ENCODE measurements at places on chromosomes 5 and 9.

DNA sequence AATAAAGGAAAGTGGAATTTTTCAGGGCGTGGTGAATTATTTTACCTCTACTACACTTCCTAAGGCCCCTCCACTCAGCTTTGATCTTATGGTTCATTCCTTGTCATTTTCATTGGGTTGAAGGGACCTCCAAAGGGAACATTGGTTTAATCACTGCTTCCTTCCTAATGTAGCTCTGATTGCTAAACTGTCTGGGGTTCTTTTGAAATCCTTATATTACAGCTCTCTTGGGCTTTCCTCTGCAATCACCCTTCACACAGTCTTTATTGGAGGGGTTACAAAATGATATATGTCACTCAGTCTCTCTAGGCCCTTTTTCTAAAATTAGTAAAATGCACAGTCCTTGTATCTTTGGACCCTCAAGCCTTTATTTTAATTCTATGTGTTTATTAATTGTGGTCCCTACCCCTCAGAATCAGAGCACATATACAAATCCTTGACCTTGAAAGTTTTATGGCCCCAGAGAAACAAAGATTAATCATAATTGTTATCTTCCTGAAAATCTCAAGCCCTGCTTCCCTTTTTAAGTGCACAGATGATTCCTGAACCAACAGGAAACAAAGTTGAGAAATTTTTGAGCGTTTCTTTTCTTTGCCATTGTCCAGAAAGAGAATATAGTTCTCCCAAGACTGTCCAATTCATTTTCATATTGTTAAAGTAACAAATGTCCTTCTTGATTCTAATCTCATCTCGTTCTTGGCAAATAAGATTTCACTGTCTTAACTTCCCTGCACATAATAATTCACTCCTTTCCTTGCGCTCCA lies 330.0 kb downstream of the ARRDC3 start:
- DNase-seq: no peak

DNA sequence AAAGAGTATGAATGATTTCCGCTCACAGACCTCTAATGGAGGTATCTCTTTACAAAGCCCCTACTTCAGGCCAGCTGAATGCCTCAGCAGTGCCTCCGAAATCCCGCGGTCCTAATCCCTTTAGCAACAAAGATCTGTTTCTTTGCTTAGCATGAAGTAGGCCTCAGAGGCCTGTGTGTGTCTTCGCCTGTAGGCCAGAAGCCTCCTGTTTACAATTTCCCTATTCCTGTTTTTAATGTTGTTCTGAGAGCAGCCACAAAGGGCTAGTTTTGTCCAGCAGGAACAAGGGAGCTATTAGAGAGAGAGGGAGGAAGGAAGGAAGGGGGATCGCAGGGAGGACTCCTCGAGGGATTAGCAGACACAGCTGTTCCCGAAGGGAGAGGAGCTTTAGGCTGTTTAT lies 166.4 kb upstream of the SPRY4 start:
- DNase-seq: no peak

DNA sequence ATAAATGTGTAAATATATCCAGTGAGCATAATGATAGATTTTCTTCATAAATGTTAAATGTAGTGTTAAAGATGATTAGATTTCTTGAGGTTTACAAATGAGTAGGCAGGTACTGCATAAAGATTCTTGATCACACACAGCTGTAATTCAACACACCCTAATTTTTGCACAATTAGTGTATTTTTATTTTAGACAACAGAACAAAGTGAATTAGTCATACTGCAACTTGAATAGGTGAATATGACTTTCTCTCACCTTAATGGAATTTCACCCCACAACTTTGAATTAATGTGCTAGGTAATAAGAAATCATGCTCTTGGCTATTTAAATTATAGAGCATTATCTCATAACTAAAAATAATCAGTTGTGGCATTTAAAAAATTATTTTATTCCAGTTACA lies 795.7 kb upstream of the ACO1 start:
- no peak for DNase-seq

- DNase-seq: no peak
Measured at GRCh38 chr5:160303690-160304089, 8.7 kb downstream of the CCNJL start.

- peak; percentile 19 for DNase-seq
Measured at GRCh38 chr9:127347831-127348776, 48.9 kb upstream of the SLC2A8 start.

GRCh38 chr5:118580949-118581348 lies 407.4 kb downstream of the DTWD2 start:
- DNase-seq: no peak

GRCh38 chr5:24547132-24547531 lies 97.6 kb downstream of the CDH10 start:
- DNase-seq: peak; percentile 68

- DNase-seq: no peak
Measured at GRCh38 chr9:93949694-93950449, 5.3 kb downstream of the BARX1 start.

- DNase-seq: no peak
Measured at GRCh38 chr9:7516376-7516775, 283.2 kb downstream of the DMAC1 start.

GRCh38 chr5:176425791-176426190 lies 9.5 kb upstream of the CLTB start:
- no peak for DNase-seq

GRCh38 chr5:94910721-94911120 lies 292.3 kb downstream of the SLF1 start:
- no peak for DNase-seq

GRCh38 chr9:122810306-122810946 lies 10.5 kb downstream of the OR1K1 start:
- DNase-seq: peak; percentile 87

DNA sequence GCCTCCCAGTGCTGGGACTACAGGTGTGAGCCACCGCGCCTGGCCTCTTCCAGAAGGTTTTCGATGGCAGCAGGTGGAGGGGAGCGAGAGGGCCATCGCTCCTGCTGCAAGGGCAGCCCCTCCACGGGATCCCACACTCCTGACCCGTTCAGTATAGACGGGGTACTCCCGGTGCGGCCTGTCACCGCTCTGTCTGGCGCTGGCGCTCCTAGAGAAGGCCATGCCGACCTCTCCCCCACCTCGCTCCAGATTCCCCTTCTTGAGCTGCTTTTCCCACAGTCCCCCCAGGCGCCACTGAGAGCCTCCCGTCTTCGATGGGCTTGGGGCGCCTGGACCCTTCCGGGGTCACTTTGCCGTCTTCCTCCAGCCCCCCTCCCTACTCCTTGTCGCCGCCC lies 4.3 kb upstream of the SQSTM1 start:
- DNase-seq: no peak

- DNase-seq: no peak
Measured at GRCh38 chr9:109537288-109537687, 39.2 kb upstream of the PTPN3 start.

DNA sequence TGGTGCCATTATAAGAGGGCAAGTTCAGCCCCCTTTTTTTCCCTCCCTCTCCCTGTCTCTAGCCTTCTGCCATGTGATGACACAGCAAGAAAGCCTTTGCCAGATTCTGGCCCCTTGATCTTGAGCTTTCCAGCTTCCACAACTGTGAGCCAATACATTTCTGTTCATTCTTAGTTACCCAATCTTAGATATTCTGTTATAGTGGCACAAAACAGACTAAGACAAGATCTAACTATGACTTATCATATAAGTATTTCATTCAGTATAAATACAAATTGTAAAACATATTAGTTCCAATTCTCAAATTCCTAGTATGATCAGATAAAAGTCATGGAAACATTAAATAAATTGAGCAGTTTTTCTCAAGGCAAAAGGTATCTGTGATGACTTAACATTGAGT lies 276.3 kb downstream of the COX7C start:
- no peak for DNase-seq

DNA sequence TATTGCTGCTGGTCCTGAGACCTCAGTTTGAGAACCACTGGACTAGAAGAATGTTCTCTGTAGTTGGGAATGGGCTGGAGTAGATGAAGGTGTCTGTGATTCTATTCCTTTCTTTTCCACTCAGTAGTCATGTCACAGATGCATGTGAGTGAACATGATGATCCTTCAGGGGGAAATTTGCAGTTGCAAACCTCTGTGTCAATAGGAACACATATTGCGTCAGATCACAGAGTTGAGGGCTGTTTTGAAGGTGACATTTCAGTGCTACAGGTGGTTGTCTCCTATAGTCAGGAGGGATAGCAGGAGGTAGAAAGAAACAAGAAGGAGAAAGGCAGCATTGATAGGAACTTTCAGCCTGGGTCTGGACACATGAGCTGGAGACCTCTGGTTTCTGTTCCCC lies 239.3 kb downstream of the ARHGEF28 start:
- no peak for DNase-seq

DNA sequence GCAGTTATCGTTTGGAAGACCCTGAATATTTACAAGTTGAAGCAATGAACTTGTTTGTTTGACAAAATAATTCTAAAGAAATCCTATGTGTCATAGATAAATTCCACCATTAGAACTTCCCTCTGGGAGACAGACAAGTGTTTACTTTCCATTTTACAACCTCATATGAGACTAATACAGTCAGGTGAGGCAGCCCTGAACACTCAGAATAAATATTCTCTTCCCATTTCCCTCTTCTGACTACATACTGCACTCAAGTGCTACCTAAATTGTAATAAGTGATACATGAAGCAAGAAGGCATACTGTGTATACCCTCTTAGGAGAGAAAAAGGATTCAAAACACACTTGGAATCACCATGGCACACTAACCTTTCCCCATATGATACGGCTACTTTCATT lies 6.8 kb downstream of the RASEF start:
- no peak for DNase-seq

- DNase-seq: no peak
Measured at GRCh38 chr9:70160686-70161600, 97.8 kb upstream of the SMC5 start.

DNA sequence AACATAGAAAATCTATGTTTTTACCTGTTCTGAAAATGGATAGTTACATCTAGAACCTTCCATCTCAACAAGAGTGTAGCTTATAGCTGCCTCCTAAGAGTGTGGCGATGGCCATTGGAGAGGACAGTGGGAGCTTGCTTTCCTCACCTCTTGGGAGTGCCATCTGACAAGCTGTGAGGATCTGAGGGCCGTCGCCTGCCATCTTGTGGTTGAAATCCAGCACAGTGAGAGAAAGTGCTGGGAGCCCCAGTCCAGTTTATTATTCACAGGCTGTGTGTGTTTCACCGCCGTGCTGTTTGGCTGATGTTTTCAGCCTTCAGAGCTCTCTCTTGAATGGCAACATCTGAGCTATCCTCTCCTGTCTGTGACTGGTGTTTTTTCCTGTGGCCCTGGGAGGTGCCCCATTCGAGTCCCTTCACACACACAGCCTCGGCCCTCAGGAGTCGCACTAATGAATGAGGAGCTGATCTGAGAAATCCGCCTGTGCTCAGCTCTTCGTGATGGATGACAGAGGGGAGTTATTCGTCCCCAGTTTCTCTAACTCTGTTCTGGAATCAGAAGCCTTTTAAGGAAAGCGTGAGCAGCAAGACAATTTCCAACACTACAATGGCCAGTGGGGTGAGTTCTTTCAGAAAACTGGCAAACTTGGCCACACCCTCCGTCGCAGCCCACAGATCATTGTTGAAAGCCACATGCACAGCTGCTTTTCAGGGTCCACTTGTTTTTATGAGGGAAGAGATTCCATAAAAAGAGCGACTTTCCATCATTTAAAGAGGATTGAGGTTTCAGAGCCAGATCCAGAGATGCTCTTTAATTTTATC lies 170.3 kb downstream of the PDZD2 start:
- peak; percentile 75 for DNase-seq

- DNase-seq: no peak
Measured at GRCh38 chr9:110059461-110059860, 148.5 kb downstream of the C9orf152 start.

DNA sequence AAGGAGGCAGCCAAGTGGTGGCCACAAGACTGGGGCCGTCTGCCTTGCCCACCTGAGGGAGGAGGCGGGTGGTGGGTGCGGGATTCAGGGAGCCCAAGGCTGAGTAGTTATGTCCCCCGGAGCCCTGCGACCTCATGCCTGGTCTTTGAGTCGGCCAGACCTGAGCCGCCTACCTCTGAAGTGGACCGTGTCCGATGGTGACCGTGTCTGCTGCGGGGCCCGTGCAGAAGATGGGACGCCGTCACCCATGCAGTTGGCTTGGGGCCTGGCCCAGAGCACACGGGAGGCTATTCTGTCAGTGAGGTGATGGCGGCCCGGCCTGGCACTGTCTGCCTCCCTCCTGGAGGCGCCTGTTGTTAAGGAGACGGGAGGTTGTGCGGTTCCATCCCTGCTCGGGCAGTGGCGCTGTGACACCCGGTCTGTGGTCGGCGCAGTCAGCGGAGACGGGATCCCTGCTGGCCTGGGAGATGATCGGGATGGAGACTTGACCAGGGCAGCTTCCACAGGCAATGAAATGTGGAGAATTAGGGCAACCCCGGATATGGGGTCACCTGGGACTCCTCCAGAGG lies 62.5 kb upstream of the FCN2 start:
- no peak for DNase-seq

DNA sequence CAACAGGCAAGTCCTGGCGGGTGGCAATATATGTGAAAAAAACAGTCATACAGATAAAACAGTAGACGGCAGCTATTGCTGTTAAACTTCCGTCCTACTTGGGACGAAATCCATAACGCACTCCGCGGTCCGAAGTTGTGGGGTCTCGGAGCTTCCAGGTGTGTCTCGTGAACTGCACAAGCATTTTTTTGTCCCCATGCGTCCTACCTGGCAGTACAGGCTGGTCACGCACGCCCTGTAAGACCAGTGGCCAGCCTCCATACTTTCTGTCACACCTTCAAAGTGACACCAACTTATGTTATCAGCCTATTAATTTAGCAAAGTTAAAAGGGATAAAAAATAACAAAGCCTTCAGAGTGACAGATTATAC lies 51.3 kb downstream of the TGFBI start:
- DNase-seq: no peak

GRCh38 chr5:74321326-74321725 lies 319.2 kb downstream of the ENC1 start:
- no peak for DNase-seq

Measured in NCI-H345 (cell line).